ENCODE measurements at places on chromosomes 5 and 9.
A peak's percentile ranks its signal among the peaks of the same experiment; 100 is the strongest.

DNA sequence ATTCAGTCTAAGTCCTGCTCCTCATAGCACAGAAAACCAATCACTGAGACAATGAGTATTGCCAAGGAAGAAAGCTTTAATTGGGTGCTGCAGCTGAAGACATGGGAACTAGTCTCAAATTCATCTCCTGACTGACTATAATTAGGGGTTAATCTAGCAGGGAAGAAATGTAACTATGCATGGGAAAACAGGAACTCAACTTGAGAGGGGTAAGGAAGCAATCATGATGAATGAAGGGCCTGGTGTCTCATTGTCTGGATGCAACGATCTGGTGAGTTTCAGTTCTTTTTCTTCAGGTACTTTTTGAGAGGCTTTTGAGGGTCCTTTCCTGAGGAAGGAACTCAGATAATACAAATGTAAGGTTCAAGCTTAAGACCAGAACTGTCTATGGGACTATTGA is 24.0 kb upstream of the OCLN start:
- DNase-seq, result no peak

- DNase-seq, result no peak
These were observed 322.5 kb downstream of the CDK5RAP2 start for GRCh38 chr9:120257483-120257882.

- DNase-seq, result no peak
These were observed 495.0 kb downstream of the PRELID2 start for GRCh38 chr5:145340099-145340498.

DNA sequence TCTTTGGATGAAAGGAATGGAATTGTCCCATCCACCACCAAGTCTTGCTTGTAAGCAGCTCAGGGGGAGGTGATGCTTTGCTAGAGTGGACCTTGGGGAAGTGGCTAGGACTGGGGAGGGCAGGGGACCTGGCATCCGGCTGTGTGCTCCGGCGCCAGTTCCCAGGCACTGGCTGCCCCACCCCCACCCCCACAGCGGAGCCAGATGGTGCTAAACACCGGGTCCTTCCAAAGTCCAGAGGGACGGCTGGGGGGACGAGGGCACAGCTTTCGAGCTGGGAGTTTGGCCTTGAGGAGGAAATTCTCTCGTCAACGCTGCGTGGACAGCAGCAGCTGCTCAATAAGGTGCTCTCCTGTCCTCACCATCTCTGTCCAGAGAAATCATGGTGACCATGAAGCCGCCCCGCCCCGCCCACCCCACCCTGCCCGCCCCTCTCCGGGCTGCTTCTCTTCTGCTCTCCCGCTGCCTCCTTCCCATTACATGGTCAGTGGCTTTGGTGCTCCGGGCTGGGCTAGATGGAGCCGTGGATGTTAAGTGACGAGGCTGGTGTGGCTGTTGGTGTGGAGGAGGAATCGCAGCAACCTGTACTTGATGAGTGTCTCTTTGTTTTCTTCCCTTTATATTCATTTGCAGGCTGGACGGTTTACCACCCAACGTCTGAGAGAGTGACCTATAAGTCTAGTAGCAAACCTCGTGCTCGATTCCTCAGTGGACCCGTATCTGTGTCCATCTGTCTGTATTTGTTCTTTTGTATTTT is 115.7 kb downstream of the WNK2 start:
- DNase-seq, result no peak

- DNase-seq, result no peak
These were observed 18.6 kb upstream of the OLFM1 start for GRCh38 chr9:135068776-135069415.

GRCh38 chr5:143564417-143564816 is 160.9 kb upstream of the NR3C1 start:
- peak; percentile 27 for DNase-seq

DNA sequence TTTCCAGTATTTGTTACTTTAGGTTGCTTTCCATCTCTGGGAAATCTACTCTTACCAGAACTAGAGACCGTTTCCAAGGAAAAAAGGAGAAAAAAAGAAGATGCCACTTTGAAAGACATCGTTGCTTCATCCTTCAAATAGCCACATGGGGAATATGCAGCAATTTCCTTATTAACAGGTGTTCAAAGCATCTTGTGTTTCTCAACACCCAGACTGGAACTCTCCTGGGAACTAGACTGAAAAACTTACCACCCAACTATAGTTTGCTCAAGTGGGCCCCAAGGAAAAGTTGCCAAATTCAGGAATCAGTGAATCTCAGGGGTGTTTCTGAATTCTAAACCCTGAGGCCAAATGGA is 80.0 kb upstream of the JAK2 start:
- no peak for DNase-seq

DNA sequence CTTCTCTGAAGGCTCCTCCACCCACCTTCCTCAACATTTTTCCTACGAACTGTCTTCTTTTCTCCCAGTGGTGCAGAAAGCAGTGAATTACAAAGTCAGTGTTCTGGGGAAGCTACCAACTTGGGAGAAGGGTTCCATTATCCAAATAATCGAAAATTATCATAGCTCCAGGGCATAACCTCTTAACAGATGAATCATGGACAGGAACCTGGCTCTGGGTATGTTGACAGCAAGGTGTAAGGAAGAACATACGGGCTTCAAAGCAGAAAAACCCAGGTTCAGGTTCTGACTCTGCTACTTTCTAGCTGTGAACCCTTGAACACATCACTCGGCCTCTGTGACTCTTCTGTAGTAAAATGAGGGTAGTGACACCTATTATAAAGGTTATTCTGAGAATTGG is 351.3 kb downstream of the ENC1 start:
- DNase-seq, result no peak

DNA sequence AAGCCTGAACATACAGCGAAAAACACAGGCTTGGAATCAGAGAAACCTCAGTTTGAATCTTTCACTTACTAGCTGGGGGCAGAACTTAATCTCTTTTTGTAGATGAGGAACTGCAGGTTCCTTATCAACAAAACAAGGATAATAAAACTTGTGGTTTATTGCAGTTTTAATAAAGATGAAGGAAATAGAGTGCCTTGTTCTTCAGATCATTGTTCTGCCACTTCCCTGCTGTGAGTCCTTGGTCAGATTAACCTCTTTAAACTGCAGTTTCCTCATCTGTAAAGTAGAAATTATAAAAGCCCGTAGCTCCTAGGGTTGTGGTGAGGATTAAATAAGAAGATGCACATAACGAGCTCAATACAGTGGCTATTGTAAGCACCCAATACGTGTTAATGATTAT is 57.4 kb downstream of the FEM1C start:
- peak; percentile 17 for DNase-seq

DNA sequence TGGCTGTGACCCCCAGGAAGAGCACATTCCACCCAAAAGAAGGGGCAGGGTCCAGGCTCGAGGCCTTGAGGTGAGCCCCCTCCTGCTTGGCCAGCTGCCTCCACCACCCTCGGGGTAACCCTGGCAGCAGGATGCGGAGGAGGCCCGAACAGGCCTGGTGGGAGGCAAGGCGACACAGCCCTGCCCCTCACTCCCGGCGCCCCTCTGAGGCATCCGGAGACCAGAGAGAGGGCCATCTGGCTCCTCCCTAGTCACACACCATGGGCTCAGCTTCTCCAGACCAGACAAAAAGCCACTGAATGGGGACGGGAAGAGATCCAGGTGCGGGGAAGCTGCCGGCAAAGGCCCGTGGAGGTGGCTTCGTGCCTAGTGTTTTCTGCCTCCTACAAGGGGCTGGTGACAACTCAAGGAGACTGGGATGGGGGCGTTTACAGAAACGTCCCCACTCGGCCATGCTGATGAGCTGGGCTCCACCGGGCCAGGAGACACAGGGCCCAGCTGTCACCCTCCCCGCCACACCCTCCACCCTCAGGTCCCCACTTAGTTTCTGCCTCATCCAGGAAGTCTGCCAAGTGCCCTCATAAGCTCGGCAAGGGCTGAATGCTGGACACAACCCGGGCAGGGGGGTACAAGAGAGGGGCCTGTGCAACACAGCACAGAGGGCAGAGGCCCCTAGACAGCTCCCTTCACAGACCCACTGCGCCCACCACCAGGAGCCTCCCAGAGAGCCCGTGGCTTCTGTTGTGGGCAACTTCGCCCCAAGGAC is 41.9 kb downstream of the NACC2 start:
- no peak for DNase-seq

GRCh38 chr5:73382401-73382740 is 66.2 kb downstream of the FOXD1 start:
- DNase-seq, result no peak

GRCh38 chr5:1913578-1913977 is 30.9 kb upstream of the IRX4 start:
- DNase-seq, result no peak

DNA sequence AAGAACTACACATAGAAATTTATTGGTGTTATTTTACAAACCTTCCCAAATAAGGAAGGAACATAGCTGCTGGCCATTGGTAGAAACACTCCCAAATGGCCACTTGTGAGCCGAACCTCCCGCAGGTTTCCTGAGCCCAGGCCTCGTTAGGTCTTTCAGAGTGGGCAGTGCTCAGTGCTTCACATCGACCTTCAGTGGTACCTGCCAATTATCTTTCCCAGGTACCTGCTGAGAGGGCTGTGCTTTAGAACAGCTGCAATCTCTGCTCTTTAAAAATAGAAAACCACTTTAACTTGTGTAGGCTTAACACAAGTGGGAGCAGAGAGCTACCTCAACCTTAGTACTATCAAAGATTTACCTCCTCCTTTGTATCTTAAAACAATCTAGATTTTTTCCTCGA is 334.1 kb downstream of the RFX3 start:
- no peak for DNase-seq

DNA sequence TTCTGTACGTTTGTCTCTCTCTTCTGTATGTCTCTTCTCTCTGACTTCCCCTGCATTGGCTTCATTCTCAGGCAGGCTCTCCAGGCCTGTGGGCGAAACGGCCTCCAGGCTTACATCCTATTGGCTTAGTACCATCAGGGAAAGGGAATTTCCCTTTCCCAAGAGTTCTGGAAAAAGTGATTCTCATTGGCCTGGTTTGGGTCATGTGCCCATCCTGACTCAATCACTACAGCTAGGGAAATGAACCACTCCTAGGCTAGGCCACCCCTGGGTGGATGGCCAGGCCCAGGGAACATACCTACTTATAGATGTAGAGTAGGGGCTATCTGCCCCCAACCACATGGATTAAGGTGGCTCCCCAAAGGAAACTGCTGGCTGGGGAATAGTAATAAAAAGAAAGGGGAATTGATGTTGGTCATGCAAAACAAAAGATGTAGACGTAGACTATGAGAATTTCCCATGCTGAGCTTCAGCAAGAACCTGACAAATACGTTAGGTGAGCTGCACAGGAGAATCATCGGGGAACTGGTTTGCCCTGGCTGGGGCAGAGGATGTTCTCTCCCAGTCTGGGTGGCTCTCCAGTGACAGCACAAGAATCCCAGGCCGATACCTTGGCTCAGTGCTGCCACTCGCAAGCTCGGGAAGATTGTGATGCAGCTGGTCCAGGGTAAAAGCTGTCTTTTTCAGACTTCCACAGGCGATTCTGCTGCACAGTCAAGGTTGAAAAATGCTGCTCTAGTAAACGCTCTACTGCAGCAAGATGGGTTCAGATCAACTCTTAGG is 3.7 kb upstream of the EGR1 start:
- DNase-seq, result peak; percentile 67

GRCh38 chr5:35161652-35162273 is 68.5 kb downstream of the PRLR start:
- DNase-seq, result no peak

DNA sequence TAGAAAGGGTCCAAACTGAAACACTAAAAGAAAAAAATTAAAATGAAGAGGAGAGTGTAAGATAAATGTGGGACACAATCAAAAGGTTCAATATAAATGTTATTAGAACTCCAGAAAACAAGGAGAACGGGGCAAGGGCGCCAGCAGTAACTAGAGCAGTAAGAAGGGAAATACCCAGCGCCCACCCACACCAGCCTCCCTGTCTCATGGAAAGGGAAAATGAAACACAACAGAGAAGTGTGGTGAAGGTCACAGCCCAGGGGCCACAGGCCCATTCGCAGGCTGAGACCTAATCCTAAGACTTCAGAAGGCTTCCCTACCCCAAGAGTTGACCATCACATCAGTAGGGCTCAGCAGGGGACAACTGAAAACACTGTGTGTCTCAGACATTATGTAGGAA is 45.8 kb upstream of the CLK4 start:
- DNase-seq, result peak; percentile 17

GRCh38 chr9:101671567-101671966 is 66.9 kb downstream of the GRIN3A start:
- no peak for DNase-seq

DNA sequence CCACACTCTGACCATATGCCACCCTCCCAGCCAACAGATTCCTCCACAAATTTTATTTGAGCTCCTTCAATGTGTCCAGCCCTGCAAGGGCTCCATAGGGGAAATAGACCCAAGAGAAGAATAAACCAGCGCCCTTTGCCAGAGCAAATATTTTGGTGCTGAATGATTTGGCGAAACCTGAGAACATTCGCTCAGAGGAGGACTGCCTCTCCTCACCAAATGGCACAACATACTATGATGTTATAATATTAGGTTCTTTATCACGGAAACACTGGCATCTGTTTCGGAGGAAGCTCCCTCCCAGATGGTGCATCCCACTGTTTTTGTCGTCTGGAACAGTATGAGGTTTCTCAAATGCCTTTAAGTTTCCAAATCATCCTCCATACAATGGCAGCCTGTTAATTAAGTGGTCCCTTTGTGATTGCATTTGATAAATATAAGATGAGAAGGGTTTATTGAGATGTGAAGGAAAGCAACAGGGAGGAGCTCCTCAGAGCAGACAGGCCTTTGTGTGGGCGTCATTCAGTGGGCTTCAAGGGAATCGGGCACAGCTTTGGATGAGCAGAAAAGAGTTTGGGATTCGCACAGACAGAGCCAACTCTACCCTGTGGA is 139.1 kb upstream of the ADRA1B start:
- DNase-seq, result no peak

DNA sequence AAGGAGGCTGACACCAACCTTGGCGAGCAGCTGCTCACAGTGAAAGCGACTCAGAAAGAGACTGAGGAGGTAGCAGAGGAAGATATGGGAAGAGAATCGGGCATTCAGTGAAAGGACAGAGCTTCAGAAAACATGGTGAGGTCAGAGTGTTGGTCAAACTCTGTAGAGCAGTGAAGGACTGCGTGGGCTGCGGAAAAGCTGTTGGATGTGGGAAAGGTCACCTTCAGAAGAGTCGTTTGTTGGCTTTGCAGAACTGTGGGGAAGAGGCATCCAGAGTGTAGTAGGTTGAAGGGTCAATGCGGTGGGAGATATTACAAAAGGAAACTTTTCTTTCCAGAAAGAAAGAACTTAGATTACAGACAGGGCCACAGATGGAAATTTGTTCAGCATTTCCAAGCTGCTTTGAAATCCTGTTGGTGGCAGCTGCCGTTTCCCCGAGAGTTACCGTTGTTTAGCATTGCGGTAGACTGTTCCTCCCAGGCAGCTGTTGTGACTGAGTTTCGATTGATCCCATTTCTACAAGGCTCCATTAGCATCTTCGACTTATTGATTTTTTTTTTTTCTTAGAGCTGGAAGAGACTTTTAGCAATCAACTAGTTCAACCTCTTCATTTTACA is 58.3 kb upstream of the AFAP1L1 start:
- DNase-seq, result no peak

- no peak for DNase-seq
These were observed 54.7 kb downstream of the SH3RF2 start for GRCh38 chr5:145991044-145991575.

- peak; percentile 11 for DNase-seq
These were observed 82.3 kb downstream of the CRB2 start for GRCh38 chr9:123438321-123438720.

GRCh38 chr9:122904466-122904822 is 715 bp downstream of the RC3H2 start:
- peak; percentile 61 for DNase-seq

Data from suppressor macrophage (primary cell).